Activated CD4-positive, alpha-beta T cell treated with anti-CD3 and anti-CD28 coated beads, Interleukin-2, amount 10 ng/mL, durations not matched to agents 7 days and 5 days (primary cell): ENCODE measurements at places on chromosomes 12 and 14.

GRCh38 chr12:25845415-25845814, 113.1 kb upstream of the RASSF8 start:
- DNase-seq, result no peak

- DNase-seq, result no peak
These were observed 228.5 kb upstream of the G2E3 start for GRCh38 chr14:30330445-30330844.

GRCh38 chr12:15364221-15365160, 42.2 kb downstream of the PTPRO start:
- DNase-seq, result no peak

- no peak for DNase-seq
These were observed 284.9 kb downstream of the RAD51B start for GRCh38 chr14:68104518-68104917.

DNA sequence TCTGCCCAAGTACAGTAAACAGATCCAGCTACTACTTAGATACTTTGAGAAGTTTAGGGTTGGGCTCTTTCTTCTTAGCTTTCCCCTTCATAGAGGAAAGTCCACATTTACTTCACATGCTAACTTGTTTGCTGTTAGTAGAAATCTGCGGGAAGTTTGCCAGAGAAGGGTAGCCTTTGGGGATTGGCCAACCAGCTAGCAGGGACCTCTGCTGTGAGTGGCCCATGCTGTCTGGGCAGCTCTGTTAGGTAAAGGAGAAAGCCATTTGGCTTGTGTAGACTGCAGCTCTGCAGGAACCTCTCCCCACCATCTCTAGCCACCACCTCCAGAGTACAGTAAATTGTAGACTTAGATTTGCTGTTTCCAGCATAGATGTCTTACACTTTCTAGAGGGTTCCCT, 193.9 kb downstream of the RGS6 start:
- DNase-seq, result no peak

- DNase-seq, result no peak
These were observed 380.1 kb downstream of the RAD51B start for GRCh38 chr14:68199554-68200151.

- no peak for DNase-seq
These were observed 689.5 kb upstream of the MGAT4C start for GRCh38 chr12:86945685-86946196.

DNA sequence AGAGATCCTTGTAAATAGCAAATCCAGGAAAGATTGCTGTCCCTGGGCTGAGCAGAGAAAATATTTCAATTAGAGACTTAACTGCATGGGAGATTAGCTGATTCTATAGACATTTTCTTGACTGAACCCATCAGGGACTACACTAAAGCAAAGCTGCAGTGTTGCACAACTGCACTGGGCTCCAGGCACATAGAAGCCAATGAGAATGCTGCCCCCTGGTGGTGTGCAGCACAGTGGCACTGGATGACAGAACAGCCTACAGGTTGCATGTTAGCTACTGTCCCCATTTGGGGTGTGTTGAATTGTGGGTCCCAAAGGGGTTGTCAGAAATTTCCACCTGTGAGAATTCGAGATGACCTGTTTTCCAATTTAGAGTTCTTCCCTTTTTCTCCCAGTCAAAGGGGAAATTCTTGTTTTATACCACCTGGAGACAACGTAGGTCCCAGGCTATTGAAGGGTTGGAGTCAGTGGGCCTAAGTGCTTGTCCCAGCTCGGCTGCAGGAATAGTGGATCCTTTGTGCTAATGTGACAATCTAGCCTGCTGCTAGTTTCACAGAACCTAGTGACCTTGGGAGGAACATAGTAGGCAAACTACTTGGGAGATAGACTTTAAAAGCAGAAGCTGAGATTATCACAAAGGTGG, 114.7 kb downstream of the SLC8A3 start:
- DNase-seq, result peak; percentile 54

- DNase-seq, result peak; percentile 16
These were observed 21.1 kb downstream of the GSC start for GRCh38 chr14:94748667-94749347.

DNA sequence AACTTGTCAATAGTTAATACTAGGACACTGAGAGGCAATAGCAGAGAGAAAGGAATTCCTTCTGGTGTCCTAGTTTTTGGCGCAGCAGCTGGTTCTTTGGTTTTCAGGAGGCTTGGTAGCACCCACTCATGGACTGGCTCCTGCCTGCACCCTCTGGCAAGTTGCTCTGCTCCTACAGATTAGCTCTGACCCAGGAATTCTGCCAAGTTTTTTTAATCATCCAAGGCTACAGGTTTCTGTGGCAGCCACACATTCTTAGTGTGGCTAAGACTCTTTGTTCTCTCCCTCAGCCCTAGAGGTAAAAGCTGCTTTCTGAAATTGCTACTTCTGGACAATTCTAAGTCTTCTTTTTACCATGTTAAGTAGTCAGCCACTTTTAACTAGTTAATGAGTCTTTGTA, 72.0 kb upstream of the FKBP4 start:
- no peak for DNase-seq

- no peak for DNase-seq
These were observed 489 bp downstream of the CEP290 start for GRCh38 chr12:88141425-88141773.

GRCh38 chr12:14157088-14157747, 175.8 kb upstream of the GRIN2B start:
- DNase-seq, result no peak
